ENCODE measurements at places on chromosomes 3 and 15.

- no peak for DNase-seq
Observed at GRCh38 chr15:68589783-68590710, 11.3 kb downstream of the CORO2B start.

- no peak for DNase-seq
Observed at GRCh38 chr3:98745718-98746117, 17.4 kb upstream of the ST3GAL6 start.

DNA sequence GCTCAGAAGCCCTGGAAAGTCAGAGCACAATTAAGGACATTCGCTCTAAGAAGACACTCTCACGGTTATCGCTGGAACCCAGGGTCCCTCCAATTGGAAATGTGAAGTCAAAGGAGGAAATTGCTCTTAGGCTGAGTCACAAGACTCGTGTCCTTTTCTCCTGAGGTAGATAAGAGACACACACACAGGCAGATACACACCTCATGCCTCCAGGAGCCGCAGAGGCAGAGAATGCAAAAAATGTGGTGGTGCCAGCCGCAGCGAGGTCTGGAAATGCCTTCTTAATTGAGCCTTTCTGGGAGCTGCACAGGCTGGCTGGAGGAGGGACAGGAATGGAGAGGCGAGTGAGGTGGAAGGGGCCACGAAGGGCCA is 189.3 kb downstream of the OPA1 start:
- peak; percentile 67 for DNase-seq

DNA sequence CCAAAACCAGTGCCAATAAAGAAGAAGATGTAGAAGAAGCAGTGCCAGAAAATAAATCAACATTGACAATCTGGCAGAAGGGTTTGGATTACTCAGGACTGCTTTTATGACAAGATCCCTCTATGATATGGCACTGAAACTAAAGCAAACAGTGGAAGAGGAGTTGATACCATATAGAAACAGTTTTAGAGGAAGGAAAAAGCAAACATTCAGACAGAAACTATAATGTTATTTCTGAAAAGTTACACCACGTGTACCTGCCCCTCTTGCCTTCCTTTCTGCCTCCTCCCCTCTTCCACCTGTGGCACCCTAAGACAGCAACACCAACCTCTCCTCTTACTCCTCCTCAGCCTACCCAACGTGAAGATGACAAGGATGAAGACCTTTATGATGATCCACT is 63.0 kb downstream of the SFMBT1 start:
- DNase-seq: peak; percentile 30

DNA sequence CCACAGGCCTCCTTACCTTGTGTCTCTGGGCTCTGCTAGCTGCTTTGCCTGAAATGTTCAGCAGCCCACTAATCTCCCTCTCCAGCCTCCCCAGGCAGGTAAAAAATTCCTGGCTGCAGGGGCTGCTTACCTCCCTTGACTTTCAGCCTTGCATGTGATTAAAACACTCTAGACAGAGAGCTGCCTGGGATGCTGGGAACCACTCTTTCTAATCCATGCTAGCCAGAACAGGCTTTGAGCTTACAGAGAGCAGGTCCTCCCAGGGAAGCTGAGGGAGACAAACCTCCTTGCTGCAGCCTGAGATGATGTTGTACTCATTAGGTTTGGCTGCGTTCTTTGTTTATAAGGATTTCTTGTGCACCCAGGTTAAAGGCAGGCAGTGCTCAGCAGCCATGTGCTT is 33.7 kb upstream of the LIPC start:
- no peak for DNase-seq

DNA sequence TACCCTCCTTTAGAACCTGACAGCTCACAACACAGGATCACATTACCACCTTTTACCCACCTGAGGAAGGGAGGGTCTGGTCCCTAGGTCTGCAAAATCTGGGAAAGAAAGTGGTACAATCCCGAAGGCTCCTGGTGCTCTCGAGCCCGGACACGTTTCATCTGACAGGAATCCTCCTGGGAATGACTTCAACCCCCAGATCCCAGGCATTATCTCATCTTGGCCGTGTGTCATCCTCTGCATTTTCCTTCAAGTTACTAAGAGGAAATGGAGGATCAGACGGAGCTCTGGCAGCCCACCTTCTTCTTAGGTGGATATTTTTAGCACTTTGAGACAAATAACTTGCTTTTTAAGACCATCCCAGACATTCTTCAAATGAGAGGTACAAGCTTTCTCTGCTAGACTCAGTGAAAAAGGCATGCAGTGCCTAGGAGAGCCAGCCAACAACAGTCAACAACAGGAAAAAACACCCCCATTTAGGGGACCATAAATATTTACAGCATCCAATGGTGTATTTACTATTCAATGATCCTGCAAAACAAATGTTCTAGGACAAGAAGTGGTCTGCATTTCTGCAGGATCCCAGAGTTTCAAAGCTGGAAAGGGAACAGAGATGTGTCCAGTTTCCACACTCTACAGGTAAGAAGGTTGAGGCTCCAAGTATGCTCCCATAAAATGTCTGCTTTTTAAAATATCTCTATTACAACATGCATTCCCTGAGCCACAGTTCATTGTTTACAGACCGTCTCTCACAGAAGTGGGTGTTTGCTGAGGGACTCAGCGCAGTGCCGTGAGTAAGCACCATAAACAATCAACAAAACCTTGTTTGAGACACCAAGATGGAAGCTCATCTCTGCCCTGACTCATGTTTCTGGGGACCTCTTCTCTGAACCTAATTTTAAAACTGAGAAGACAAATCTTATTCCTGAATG is 38.3 kb upstream of the ARHGEF3 start:
- DNase-seq: peak; percentile 92

DNA sequence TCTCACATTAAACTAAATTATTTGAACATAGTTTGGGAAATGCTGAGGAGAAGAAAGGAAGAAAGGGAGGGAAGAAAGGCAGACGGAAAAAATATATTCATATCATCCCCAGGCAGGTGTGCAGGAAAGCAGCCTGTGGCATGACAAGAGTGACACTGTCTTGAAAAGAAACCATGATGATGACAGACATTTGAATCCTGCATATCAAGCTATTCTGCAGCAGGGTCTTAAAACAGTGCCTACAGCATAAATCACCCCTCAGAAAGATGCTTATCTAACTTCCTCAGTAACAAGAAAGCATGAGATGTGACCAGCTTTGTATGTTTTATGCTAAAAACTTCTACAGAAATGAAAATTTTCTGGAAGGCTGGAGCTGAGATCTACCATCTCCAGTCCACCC is 144.5 kb upstream of the GRM7 start:
- DNase-seq: no peak

DNA sequence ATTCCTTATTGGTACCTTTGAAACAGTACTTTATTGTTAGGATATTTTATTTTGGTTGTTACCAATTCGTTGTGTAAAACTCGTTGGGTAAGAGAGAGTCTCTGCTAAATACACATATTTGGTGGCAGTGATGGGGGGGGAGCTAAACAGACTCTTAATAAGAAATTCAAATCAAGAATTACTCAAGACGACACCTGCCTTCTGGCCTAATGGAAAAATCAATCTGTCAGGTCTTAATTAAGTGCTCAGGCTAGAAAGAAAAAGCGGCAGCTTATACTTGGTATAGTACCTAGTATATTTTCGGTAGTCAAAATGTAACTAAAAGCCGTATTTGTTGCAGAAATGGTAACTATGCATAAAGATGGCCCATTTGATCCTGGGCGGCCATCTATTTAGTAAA is 18.2 kb downstream of the FOXP1 start:
- no peak for DNase-seq

GRCh38 chr3:136862617-136863322 is 762 bp downstream of the NCK1 start:
- DNase-seq: peak; percentile 54

DNA sequence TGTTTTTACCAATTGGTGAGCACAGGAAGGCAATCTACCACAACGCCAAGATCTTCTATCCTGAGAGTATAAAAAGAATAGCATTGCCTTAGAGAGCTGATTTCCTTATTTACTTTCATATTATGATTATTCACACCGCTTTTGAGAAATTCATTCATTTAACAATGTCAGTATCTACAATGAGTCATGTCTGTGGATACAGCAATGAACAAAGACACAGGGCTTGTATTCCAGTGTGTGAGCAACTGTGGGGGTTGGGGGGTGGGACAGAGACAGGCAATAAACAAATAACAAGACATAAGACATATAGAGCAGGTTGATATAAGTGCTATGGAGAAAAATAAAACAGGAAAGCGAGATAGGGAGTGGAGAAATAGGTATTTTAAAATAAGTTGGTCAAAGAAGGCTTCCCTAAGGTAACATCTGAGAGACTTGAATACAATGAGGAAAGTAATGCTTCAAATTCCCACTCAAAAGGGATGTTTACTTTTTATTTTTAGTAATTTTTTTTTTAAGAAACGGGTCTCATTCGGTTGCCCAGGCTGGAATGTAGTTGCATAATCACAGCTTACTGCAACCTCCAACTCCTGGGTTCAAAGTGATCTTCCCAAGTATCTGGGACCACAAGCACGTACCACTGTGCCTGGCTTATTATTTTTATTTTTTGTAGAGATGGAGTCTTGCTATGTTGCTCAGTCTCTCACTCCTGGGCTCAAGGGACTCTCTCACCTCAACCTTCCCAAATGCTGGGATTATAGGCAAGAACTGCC is 45.7 kb downstream of the PGBD4 start:
- peak; percentile 78 for DNase-seq

DNA sequence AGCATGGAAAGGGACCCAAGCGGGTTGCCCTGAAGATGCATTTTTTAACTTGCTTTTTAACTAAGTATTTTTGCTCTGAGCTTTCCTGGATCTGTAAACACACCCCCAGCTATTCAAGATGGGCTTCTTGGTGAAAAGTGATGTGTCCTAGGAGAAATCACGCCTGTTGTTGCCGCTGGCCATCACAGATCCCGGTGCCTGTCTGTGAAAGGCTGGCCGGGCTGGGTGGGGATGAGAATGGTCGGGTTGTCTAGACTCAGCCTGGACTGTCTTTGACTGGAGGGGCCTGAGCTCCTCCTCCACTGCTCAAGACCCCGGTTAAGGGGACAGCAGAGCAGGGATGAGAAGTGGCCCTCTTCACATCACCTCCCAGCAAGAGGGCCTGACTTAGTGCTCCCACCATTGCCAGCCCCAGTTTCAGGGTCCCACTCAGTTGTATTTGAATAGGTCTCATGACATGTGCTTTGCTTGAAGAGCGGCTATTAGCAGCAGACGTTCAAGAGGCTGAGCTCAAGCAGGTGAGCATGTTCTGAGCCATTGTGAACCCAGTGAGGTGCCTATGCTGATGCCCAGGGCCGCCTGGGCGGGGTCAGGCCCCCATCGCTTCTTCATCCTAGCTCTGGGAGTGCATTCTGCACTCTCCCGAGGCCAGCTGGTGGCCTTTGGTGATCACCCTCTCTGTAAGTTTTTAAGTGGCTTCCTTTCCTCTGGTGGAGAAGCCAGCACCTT is 79.9 kb downstream of the IGF1R start:
- no peak for DNase-seq

DNA sequence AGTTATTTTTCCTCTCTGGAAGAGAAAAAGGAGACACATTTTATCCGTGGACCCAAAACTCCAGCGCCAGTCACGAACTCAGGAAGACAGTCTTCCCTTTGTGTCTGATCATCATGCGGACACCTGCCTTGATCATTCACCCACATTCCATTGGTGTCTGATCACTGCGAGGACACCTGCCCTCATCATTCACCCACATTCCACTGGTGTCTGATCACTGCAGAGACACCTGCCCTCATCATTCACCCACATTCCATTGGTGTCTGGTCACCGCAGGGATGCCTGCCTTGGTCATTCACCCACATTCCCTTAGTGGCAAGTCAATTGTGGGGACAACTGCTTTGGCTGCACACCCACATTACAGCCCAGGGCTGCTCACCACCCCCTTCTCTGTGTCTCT is 148.9 kb downstream of the ROBO1 start:
- DNase-seq: peak; percentile 42

DNA sequence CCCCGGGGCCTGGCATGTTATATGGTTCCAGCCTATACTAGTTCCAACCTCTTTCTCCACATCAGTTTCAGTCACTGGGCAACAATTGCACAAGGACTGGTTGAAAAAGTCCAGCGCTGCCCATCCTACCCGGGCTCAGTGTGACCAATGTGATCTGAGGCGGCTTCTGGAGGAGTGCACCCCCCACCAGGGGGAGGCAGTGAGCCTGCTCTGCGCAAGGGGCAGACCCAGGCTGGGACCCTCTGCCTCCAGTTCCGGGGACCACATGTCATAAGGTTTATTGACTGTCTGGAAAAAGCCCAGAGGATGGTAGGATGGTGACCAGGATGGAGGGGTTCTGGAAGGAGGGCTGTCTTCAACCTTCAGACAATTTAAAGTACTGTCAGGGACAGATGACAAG is 25.6 kb upstream of the NR2E3 start:
- DNase-seq: no peak

DNA sequence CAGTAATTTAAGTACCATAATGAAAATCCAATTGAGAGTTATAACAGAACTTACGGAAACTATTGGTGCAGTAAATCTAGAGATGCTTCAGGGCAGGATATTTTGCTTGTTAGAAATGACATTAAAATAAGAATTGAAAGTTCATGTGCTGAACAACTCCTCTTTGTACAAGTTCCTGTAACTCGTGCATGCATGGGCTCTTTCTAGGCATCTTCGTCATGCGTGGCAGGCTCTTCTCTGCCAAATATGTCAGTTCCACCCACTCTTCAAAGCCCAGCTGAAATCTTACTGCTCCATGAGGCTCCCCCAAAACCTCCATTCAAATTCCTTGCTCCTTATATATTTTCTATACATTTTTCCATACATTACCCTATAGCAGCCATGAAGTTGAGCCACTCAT is 48.7 kb downstream of the FBN1 start:
- DNase-seq: no peak

DNA sequence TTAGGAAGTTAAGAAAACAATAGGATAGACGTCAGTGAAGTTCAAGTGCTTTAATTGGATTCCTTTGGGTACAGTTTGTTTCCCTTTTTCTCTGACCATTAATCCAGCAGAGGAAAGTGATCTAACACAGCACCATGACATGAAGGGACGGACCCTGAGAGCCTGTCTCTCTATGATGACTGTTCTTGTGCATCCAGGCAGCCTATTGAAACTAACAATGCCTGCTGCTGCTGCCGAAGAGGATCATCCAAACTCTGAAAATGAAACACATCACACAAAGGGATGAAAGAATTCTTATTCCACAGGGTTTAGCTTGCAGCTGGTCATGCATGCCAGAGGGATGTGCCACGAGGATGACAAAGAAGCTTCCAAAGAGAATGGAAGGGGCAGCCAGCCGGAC is 75.5 kb downstream of the ZBTB20 start:
- DNase-seq: no peak

- DNase-seq: no peak
Observed at GRCh38 chr3:120244834-120245225, 40.2 kb downstream of the GPR156 start.

DNA sequence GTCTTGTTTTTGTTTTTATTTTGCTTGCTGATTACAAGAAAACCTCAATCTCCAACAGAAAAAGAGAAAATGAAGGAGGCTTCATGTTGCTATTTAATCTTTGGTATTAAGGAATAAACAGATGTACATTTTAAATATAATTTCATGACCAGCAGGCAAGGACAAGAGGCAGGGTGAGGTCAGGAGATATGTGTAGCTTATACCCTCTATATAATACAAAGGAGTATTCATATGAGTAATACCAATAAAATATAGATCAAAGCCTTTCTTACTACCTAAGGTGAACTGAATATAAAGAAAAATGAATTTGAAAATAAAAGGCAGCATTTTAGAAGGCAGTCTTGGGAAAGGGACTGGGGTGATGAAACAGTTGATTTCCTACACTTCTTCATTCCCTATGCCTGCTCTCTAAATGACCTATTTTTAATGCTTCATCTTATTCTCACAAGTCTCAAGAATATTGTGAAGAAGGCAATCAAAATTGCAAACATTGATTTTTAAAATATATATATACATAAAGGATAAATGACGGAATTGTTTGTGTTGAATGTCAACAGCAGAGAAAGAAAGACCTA is 8.6 kb upstream of the CBLB start:
- no peak for DNase-seq

Data from PC-3 (cell line).